ENCODE measurements at places on chromosomes 6 and 20.
A peak's percentile ranks its signal among the peaks of the same experiment; 100 is the strongest.

DNA sequence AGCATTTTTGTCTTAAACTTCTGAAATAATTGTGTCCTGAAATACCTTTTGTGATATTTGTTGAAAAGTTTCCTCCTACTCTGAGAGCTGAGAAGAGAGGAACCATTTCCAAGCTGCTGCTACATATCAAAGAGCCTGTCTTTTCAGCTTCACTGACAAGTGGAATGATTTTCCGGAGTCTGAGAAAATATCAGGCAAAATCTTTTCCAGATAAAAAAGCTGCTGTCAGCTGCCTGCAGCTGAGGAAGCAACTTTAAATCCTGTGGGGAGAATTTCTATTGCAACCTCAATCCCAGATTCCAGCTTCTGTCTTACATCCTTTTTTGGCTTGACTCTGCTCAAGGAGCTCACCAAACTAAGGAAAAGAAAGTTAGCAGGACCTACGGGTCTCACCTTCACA is 904.3 kb downstream of the PHF3 start:
- no peak for DNase-seq

DNA sequence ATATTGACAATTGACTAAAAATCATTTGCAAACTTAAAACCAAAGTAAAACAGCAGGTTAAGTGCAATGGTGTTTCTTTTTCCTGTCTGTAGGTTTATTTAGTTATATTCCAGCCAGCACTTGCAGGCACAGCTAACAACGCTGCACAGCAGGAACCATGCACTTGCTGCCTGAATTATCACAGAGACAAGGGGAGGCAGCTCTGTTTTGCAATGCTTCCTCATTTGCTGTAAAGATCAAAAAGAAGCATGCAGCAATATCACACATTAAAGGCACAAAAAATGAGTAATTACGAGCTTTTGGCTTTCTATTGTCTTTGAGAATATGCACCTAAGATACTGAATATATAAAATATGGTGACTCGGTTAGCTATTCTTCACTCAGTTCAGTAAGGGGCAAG is 241.9 kb downstream of the EPHA7 start:
- DNase-seq: no peak

GRCh38 chr6:148972481-148972880 is 225.7 kb downstream of the UST start:
- no peak for DNase-seq

DNA sequence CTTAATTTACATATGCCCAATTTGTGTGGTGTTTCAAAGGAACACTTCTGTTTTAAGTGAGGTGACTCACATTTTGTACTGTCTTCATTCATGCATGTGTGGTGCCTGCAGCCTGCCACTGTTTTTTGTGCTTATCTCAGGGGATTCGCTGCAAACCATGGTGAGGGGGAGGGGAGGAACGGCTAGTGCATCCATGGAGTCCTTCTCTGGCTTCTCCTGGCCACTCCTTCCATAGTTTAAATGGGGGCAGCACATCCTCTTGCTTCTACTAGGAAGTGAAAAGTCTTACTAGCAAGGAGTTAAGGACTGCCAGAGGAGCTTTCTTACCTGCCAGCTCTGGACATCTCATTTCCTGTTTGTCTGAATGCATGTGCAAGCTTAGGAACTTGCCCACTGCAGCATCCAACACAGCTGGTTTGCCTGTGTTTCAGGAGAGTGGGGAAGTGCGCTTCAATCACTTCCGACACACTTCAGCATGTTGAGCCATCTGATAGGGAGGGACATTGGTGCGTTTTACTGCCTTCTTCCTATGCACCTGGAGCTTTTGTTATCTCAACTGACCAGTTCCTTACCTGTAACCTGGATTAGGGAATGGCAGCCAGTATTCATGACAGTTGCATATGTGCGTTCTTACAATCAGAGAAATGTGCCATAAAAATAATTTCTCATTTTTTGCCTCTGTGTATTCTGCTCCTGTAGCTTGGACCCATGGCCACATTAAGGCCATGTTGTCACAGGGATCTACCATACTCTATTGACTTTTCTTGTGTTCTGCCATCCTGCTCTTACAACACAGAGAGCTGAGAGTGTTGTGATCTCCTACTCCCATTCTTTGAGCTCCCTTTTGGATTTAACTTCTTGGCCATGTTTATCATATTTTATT is 211.3 kb downstream of the ARID1B start:
- DNase-seq: peak; percentile 39

DNA sequence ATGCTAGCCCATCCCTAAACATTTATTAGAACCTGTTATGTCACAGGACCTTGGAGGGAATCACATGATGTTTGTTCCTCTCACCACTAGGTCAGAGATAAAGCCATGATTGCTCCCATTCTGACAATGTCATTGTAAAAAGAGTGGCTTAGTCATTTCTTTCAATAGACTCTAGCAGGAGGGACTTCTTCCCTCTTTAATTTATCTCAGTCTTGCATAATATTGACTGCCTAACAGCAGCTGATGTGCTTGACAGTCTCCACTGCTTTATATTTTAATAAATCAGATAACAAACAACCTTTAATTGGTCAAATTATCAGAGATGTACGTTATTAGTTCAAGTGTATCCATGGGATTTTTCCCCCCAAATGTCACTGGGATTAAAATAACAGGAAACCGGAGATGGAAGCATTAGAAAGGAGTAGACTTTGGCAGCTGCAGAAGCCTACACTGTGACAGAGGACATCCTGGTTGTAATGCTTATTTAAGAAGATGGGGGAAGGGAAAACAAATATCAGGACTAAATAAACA is 39.6 kb downstream of the LAMA4 start:
- no peak for DNase-seq
